ENCODE measurements at places on chromosomes 6 and 20.

DNA sequence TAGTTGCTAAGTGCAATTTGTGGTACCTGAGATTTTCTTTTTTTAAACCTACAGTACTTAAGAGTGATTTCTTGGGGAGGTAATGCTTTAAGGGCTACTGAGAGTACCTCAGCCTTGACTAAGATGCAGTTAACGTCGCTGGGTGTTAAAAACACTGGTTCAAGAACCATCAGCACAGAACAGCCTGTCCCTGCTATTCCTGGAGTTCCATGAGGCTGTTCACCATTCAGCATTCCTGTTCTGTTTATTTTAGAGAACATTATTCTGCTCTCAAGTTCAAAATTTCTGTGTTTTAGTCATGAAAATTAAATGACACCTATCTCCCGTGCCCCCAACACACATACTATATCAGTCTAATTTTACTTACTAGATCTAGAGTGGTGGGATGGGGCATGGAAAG, 1.7 kb upstream of the PRELID3B start:
- DNase-seq: no peak

GRCh38 chr6:34143884-34144580, 1.9 kb downstream of the GRM4 start:
- DNase-seq: no peak

GRCh38 chr20:58482416-58482815, 32.8 kb downstream of the APCDD1L start:
- peak; percentile 6 for DNase-seq

GRCh38 chr6:57265755-57266221, 43.7 kb upstream of the RAB23 start:
- DNase-seq: peak; percentile 72

DNA sequence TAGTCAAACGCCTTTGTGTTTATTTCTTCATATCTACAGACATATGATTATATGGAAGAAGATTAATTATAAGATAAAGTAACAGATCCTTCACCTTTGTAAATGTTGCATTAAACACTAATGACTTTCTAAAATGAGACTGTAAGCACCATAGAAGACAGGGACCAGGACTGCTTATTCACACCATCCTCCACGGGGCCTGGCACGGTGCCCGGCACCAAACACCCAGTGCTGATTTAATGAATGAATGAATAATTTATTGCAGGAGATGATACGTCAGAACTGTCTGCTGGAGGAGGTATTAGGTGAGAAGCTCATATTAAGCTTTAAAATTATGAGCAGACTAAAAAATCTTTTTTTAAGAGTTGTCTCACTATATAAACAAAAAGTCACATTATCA, 88.3 kb downstream of the SLX4IP start:
- DNase-seq: no peak

DNA sequence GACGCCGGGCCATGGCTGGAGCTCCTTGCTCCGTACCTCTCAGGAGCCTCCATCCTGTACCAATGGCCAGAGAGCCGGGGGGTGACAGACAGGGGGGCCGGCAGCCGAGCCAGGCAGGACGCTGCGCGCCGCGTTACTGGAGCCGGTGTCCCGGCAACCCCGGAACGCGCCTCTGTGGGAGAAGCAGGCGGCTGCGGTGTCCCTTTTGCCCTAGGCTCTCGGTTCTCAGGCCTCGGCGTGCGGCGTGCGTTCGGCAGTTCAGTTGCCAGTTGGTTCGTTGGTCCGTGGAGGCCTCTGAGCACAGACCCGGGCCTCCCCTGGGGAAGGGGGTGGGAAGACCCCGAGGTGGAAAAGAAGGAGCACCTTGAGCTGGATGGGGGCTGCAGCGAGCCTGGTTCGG, at the start of gene SPATS1:
TSS of gene SPATS1 (plus strand) at position 162 of the 400 bp plus-strand sequence. CDS start 446 bp downstream, outside the sequence.
- DNase-seq: no peak

DNA sequence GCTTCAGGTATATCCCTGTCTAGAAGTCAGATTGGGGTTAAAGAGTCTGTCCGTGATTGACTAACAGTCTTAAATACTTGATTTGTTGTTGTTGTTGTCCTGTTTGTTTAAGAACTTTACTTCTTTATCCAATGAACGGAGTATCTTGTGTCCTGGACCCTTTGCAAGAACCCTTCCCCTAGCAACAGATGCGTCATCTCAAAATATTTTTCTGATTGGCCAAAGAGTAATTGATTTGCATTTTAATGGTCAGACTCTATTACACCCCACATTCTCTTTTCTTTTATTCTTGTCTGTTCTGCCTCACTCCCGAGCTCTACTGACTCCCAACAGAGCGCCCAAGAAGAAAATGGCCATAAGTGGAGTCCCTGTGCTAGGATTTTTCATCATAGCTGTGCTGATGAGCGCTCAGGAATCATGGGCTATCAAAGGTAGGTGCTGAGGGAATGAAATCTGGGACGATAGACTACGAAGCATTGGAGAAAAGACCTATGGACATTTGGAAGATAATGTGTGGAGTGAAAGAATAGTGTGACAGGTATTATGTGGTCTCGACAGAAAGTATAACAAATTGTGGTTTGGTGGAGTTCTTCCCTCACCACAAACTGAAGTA, at the start of gene HLA-DRA:
TSS of gene HLA-DRA (plus strand) at position 286 of the 613 bp plus-strand sequence. CDS start at position 350, 64 bp downstream.
- peak; percentile 33 for DNase-seq

DNA sequence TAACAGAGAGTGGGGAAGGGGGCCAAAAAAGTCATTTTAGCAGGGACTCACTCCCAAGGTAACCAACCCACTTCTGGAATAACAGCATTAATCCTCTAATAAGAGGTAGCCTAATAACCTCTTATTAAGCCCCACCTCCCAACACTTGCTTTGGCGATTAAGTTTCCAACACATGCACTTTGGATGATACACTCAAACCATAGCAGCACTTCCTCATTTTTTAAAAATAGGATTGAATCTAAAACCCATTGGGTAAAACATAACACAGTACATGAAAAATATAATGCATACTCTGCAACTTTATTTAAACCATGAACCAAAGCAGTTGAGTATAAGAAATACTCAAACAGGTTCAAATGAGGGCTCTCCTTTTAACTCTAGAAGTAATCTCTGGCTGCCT, 318.3 kb downstream of the HACE1 start:
- DNase-seq: no peak

GRCh38 chr6:11535801-11536230, 1.7 kb upstream of the TMEM170B start:
- DNase-seq: peak; percentile 46

DNA sequence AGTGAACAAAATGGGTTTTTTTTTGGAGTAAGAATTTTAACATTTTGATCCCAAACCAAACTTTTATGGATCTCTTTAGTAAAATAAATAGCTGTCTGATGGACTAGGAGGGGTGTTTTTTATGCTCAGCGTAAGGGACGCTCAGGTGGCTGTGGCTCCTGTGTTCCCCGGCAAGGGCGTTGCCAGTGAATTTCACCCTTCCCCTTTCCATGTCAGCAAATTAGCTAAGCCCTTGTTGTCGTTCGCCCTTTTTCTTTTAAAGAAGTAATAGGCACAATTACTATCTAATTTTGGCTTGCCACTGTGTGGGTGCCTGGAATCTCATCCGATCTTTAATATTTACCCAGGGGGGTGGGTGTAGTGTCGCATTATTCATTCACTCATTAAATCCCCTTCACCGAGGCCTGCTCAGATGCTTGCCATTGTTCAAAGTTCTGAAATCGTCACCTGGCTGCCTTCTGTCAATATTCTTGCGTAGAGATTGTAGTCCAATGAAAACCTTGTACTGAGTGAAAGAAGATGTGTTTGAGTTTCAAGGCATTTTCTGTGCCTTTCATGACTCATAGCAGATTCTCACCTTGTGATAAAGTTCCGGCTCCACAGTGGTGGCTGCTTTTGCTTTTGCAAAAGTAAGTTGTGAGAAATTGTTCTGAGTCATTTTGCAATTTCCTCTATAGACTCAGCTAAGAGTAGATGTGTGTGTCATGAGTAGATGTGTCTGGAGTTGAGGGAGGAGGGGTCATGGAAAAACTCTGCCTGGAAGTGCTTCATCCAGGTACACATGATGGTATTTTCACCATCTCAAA, 40.0 kb upstream of the CLDN20 start:
- DNase-seq: peak; percentile 95

DNA sequence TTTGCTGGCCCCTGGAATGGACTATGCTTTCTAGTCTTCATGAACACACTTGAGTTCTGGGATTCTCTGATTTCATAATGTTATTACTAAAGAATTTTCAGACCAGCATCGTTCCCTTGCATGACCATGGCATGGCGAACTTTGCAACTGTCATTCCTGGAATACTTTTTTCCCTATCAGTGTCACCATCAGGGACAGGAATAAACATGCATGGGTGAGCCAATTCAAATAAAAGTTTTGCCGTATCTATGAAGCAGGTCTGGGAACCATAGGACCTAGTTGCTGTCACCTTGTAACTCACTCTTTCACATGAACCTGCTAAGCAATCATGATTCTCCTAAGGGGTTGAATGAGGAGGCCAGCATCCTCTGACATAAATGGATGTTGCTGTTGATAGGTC, 68.2 kb upstream of the AGPAT4 start:
- DNase-seq: no peak

GRCh38 chr6:80478030-80478429, 371.6 kb downstream of the BCKDHB start:
- DNase-seq: peak; percentile 49
